ENCODE measurements at places on chromosomes 3 and 15. TPM values are rescaled to one million over a fixed set of nuclear protein-coding genes. Genes with fewer than 3 reads are reported as not detected.

- no peak for DNase-seq
These were observed 6.4 kb downstream of the MYL3 start for GRCh38 chr3:46856576-46857471.

GRCh38 chr3:18782191-18782590 lies 357.1 kb upstream of the SATB1 start:
- no peak for DNase-seq

DNA sequence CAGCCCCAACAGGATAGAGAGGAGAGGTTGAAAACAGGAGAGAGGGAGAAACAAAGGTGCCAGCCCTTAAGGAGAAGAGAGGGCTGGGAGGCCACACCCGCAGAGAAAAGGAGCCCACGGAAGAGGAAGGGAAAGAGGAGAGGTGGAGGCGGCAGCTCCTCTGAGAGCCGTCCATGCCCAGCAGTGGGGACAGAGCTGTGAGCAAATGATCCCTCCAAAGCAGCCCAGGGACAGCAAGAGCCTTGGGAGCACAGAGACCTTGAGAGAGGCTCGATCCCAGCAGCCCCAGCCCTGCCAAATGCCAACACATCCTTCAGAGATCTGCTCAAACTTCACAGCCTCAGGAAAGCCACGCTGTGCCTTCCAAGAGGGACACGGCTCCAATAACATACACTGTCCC lies 66.7 kb upstream of the CORO2B start:
- DNase-seq = no peak

The FAM162A gene
- total RNA-seq = 10.3 TPM

GRCh38 chr3:65742914-65743313 lies 295.8 kb downstream of the MAGI1 start:
- DNase-seq = no peak

The TICRR gene
- total RNA-seq = 0.62 TPM

- DNase-seq = no peak
These were observed 12.8 kb downstream of the UBXN7 start for GRCh38 chr3:196419386-196419785.

The PP2D1 gene
- not detected for total RNA-seq

GRCh38 chr3:160686955-160687535 lies 10.1 kb downstream of the ARL14 start:
- no peak for DNase-seq

DNA sequence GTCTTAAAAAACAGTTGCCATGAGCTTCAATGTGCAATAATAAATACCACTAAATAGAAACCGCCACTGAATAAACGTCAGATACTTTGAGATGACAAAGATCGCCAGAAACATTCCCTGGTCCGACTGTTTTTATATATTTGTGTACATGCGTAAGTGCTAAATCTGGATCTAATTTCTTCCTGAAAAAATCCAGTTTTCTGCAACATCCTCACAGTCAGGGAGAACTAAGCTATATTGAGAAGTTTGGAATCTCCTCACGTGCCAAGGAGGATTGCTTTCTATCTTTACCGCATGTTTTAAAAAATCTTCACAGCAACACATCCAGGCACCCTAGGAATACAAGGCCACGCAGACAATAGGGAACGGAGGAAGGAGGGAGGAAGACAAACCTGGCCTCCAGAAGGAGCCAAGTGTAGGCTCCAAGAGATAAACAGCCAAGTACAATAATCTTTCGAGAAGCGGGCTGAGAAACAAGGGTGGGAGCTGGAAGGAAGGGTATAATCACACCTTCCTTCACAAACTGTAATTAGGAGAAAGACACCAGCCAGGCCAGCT lies 5.7 kb downstream of the VGLL4 start:
- DNase-seq = no peak

The CBLB gene
- 59.6 TPM for total RNA-seq

The ZNF860 gene
- total RNA-seq = 2.8 TPM

DNA sequence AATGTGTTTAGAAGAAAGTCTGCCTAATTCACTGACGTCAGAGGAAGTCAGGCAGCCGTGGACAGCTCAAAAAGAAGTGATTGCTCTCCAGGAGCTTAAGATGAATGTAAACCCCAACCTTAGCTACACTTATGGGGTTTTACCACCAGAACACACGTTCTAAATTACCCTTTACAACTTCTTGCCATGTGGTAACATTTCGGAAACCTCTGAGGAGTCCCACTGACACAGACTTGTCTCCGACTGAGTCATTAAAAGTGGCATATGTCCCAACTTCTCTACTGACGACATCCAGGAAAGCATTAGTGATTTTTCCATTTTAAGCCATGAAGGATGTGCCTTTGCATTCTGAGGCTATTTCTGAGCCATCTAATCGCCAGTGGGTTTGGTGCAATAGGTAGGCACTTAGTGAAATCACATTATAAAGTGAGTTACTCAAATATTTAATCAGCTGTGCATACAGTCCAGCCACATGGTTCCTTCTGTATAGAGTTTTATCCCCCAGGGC lies 32.4 kb downstream of the C2CD4A start:
- no peak for DNase-seq

DNA sequence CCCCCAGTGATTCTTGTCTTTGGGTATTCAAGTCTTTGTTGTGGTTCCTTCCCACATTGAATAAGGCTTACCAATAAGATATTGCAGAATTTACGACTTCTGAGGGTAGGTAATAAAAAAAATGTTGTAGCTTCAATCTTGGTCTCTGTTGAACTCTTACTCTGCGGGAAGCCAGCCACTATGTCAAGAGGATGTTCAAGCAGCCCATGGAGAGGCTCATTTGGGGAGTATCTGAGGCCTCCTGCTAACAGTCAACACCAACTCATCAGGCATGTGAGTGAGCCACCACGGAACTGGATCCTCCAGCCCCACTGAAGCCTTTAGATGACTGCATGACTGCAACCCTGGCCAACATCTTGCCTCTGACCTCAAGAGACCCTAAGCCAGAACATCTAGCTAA lies 3.2 kb upstream of the TBC1D23 start:
- DNase-seq = no peak

DNA sequence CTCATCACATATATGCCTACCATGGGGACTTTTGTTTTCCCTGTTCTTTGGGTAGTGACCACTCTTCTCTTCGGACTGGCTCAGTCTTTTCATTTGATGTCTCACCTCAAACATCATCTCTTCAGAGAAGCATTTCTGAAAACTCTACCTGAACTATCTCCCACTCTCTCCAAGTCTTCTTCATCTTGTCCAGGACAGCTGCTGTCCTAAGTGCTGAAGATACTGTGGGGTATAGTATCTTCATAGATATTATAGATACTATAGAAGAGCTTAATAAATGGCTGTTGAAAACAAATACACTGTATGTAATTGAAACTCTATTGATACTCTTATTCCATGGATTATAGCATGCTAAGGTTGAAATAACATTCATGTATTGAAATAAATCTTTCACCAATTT lies 672.3 kb downstream of the CADM2 start:
- DNase-seq = no peak

DNA sequence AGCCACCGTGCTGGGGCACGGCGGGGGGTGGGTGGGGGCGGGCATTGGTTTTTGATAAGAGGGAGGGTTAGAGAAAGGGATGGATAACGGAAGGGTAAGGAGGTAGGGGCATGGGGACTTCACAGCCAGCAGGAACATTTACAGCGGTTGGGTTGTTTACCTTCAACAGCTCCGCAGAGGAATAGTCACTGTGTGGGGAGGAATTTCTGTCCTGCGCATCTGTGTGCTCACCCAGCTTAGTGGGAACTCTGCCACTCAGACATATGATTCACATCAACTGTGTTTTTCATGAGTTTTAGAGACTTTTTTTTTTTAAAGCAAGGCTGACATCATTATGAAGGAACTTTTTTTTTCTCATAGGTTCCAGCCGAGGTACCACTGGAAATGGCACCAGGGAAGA lies 19.6 kb downstream of the CHRD start:
- no peak for DNase-seq

- no peak for DNase-seq
These were observed 73.0 kb upstream of the GLCE start for GRCh38 chr15:69087366-69087976.

GRCh38 chr3:177835008-177835407 lies 637.7 kb upstream of the TBL1XR1 start:
- no peak for DNase-seq

DNA sequence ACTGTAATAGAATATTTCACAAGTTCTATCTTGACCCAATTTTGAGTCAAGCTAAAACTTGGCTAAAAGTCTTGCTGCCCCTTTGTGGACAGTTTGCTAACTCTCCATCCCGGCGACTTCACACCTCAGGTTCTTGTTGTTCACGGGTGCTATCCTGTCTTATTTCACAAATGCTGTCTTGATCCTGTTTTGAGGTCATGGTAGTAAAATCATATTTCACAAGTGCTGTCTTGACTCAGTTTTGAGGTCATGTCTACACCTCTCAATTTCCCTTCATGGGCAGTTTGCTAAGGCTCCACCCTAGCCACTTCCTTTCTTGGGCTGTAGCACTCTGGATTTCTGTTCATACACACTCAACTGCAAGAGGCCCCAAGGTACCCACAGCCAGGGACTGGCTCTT lies 45.0 kb upstream of the GK5 start:
- no peak for DNase-seq

The SI gene
- total RNA-seq = not detected

The ACKR2 gene
- 0.16 TPM for total RNA-seq

DNA sequence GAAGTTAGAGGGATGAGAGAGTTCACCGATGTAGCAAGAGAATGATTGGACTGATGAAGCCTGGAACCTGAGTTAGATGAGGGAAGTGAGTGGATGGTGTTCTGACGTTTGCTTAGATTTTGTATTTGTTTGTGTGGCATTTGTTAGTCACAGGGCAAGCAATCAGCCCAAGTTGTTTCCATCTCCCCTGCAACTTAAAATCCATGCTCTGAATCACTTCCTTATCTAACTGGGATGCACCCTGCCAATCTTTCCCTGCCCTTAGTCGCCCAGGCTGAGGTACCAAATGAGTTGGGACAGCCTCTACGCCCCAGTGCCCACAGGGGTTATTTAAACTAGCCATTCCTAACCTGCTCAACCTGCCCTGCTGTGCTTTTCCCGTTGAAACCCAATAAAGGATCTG lies 12.6 kb downstream of the PAQR5 start:
- no peak for DNase-seq

- DNase-seq = no peak
These were observed 40.3 kb downstream of the RGMA start for GRCh38 chr15:93048759-93049161.

DNA sequence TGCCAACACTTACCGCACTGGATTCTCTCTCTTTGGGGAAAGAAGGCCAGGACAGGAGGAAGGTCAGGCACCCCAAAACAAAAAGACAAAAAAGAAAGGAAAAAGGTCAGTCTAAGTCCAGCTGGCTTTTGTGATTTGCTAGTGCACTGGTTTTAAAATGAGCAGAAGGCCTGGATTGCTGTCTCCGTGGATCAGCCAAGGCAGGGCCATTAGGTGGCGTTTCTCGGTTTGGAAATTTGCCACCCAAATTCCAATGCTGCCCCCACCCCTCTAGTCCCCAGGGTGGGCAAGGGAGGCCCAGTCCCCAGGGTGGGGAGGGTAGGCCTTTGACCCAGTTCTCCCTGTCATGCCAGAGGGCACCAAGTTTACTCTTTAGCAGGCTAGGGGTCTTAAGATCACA lies 33.3 kb downstream of the TLE3 start:
- no peak for DNase-seq

DNA sequence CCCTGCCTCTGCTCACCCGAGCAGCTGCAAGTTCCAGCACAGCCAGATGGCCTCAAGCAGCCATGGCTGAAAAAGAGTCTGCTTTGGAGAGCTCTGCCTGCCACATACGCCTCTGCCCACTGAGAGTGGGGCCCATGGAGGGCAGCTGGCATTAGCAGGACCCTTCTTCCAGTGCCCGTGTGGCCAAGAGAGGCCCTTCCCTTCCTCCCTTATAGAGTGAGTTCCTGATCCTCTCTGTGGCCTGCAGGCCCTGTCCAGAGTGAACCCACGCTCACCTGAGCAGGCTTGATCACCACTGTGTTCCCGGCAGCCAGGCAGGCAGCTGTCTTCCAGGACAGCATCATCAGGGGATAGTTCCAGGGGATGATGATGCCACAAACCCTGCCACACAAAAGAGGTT lies 41.4 kb upstream of the SLC41A3 start:
- DNase-seq = no peak

The CP gene
- total RNA-seq = 1.7 TPM

The MASP1 gene
- total RNA-seq = 17.2 TPM

DNA sequence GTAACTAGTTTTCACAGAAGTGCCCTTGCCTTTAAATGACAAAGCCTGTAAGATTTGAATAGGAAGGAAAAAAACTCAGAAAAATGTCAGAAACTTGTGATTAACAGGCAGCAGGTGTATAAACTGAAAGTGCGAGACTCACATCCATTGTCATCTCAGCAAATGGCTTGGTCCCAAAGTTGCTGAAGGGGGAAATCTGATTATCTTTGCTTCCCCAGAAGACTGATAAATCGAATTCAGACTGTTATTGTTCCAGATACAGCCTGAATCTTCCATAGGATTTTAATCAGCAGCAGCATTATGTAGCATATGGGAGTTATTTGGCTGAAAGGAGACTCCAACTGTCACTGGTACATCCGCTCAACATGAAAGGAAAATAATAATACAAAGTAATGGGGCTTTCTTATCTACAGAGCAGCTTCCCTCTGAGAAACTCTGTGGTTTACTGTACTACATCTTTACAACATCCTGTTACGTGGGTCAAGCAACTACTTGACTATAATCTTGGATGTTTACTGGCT lies 550.4 kb upstream of the CCDC54 start:
- DNase-seq = no peak

DNA sequence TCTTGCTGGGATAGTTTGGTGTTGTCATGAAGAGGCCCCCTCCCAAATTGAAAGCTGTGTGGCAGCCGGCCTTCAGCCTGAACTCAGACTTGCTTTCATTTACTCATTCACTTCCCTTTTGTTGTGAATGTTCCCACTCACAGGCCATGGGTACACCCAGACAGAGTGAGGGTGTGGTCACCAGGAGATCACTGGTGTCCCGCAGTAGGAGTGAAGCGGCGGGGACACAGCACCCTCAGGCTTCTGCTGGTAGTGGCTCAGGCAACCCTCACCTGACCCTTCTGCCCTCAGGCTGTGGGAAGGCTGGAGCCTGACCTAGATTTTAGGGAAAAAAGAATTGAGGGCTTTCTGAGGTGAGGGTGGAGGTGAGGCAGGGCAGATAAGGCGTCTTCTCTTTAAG lies 244.4 kb downstream of the SOX2 start:
- no peak for DNase-seq

- no peak for DNase-seq
These were observed 10.4 kb downstream of the PTPRG start for GRCh38 chr3:61571516-61572336.

DNA sequence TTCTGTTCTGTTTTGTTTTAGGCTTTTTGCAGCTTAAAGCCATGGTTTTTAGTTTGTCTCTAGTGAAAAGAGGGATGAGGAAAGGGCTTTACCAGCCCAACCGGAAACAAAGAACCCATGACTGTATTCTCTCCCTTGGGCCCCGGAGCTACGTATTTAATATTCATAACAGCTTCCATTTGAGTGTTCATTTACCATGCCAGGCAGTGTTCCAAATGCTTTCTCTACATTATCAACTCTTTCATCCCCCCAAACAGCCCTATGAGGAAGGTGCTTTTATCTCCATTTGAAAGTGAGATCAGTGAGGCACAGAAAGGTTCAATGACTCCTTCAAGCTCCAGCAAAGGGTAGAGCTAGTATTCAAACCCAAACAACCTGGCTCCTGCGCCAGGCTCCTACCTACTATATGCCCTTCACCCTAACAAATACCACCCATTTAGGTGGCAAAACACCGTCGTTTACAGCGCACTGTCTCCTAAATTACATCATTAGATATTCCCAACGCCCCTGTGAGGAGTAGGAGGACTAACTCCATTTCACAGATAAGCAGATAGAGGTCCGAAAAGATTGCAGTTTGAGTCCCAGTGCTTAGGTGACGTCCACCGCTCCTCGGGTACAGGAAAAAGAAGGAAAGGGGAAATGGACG lies 27.9 kb downstream of the GTPBP8 start:
- DNase-seq = no peak

The P2RY13 gene
- 3.6 TPM for total RNA-seq

All from occipital lobe (tissue), 3 donors.